ENCODE measurements at places on chromosomes 3 and 15. TPM values are rescaled to one million over a fixed set of nuclear protein-coding genes. Genes with fewer than 3 reads are reported as not detected.
A peak's percentile ranks its signal among the peaks of the same experiment; 100 is the strongest.

Gene TF
- total RNA-seq, result 9.4 TPM

Gene ERICH6
- 0.29 TPM for total RNA-seq

DNA sequence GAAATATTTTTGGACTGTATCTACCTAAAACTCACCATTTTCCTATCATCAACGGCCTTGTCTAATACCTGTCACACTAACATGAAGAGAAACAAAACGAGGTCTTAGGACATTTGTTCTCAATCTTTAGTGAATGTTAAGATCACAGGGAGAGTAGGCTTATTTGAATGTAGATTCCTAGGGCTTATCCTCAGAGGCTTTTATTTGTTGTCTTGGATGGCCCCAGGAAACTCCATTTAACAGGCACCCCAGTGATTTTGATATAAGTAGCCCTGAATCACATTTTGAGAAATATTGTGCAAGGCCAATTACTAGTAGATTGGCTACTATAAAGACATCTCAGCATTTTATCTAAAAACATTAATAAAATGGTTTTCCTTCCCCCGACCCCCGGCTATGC lies 367.4 kb downstream of the GAP43 start:
- DNase-seq, result no peak

- no peak for DNase-seq
Measured at GRCh38 chr3:31561891-31562290, 29.2 kb downstream of the STT3B start.

Gene MORC1
- not detected for total RNA-seq

DNA sequence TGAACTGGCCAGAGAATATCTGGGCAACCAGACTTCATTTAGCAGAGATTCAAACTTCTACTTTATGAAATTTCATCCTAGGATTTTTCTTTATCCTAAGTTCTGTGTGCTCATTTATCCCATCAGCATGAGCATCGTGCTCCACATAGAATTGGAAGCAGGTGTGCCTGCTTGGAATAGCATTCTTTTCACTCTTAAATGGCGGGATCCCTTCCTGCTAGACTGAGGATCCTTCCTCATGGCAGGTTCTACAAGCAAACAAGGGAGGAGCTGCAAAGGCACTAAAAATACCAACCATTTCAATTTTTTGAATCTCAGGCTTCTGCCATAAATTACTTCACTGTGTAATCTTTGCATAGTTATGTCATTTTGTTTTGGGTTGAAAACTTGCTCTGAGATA lies 74.6 kb upstream of the FLNB start:
- DNase-seq, result no peak

GRCh38 chr3:13137941-13138832 lies 65.0 kb upstream of the IQSEC1 start:
- DNase-seq, result peak; percentile 76

DNA sequence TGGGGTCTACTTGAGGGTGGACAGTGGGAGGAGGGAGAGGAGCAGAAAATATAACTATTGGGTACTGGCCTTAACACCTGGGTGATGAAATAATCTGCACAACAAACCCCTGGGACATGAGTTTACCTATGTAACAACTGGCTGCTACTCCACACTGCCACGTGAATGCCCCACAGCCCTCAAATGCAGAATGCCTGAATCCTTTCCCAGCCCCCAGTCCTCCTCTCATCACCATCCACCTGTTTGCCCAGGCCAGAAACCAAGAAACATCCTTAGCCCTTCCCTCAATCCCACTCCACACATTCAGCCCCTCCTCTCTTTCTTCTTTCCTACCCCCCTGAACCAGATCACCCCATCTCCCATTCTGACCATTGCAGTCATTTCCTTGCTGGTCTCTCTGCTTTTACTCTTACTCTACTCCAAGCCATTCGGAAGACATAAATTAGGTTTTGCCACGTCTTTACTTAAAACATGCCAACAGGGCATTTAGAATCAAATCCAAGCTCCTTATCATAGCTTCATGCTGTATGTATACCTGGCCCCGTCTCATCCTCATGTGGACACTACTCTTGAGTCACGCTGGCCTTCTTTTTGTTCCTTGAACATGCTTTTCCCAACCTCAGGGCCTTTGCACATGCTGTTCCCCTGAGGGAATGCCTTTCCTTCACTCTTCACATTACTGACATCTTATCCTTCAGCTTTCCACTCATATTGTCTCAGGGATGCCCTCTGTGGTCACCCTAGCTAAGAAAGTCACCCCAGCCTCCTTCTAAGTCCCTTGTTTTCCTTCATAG lies 137.5 kb upstream of the ABHD17C start:
- no peak for DNase-seq

Gene EPHA6
- total RNA-seq, result 0.26 TPM

Gene PRSS50
- not detected for total RNA-seq

GRCh38 chr3:47485812-47486211 lies 10.1 kb upstream of the SCAP start:
- no peak for DNase-seq

GRCh38 chr15:68408971-68409370 lies 23.0 kb downstream of the ITGA11 start:
- DNase-seq, result peak; percentile 57

Gene PLA2G4F
- not detected for total RNA-seq

DNA sequence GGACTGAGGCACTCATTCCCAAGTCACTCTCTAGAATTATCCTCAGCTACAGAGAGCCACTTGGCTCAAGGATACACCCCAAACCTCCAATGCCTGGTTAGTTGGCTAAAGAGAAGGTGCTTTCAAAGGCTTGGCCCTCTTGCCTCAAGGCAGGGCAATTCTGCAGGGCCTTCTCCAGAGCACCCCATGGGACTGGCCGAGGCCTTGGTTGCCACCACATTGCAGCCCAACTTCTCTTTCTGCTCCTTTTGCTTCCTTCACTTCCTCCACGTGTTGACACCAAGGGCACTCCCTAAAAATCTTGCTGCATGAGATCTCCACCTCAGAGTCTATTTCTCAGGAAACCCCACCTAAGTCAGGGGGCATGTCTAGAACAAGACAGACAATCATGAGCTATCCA lies 36.7 kb downstream of the MEGF11 start:
- DNase-seq, result no peak

GRCh38 chr3:184677344-184678316 lies 34.2 kb downstream of the MAGEF1 start:
- no peak for DNase-seq

Gene GAP43
- not detected for total RNA-seq

Data from mesenteric fat pad (tissue), 1 donor.